ENCODE measurements at places on chromosomes 5 and 9. TPM values are rescaled to one million over a fixed set of nuclear protein-coding genes. Genes with fewer than 3 reads are reported as not detected.
A peak's percentile ranks its signal among the peaks of the same experiment; 100 is the strongest.

Gene RNF14
- 69.7 TPM for total RNA-seq

- H3K27me3 ChIP-seq: peaks cover 3% of the 10 kb centered on the region
- H3K4me1 ChIP-seq: no peaks in the 10 kb centered on the region
- H3K27ac ChIP-seq: no peak overlapping the region
- H3K36me3 ChIP-seq: no peaks in the 10 kb centered on the region
- H3K4me3 ChIP-seq: no peak overlapping the region
These were observed 60.3 kb downstream of the FOXD1 start for GRCh38 chr5:73388306-73388684.

- DNase-seq: no peak
- no peaks in the 10 kb centered on the region for H3K36me3 ChIP-seq
- no peak overlapping the region for H3K27ac ChIP-seq
- peaks cover 4% of the 10 kb centered on the region for H3K27me3 ChIP-seq
- no peak overlapping the region for H3K4me3 ChIP-seq
- H3K4me1 ChIP-seq: no peaks in the 10 kb centered on the region
These were observed 887 bp downstream of the GDA start for GRCh38 chr9:72150127-72150526.

- no peak for DNase-seq
- no peaks in the 10 kb centered on the region for H3K27me3 ChIP-seq
- no peaks in the 10 kb centered on the region for H3K36me3 ChIP-seq
- H3K4me1 ChIP-seq: no peaks in the 10 kb centered on the region
These were observed 172.0 kb downstream of the NNT start for GRCh38 chr5:43774881-43775399.

DNA sequence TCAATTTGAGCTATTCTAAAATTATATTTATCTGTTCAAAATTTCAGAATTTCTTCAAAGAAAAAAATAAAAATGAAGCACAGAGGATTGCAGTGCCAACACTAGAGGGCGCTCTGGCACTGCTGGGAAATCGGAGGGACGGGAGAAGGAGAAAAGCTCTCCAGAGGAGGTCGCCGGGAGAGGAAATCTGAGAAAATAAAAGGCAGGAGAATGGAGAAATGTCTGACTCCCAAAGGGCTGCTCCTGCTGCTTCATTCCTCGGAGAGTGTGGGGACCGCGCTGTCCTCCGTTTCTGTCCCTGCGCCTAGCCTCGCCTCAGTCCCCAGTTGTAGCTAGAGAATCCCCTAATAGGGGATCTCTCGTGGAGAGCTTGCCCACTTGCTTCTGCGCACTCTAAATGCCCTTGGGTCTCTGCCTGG lies 40.0 kb upstream of the ARSB start:
- no peaks in the 10 kb centered on the region for H3K4me1 ChIP-seq
- H3K27me3 ChIP-seq: no peaks in the 10 kb centered on the region
- no peaks in the 10 kb centered on the region for H3K36me3 ChIP-seq
- DNase-seq: peak; percentile 71
- no peak overlapping the region for H3K4me3 ChIP-seq

Gene SLC25A2
- not detected for total RNA-seq

Gene GCNT4
- 0.94 TPM for total RNA-seq

- H3K4me1 ChIP-seq: no peaks in the 10 kb centered on the region
- H3K27ac ChIP-seq: no peak overlapping the region
- DNase-seq: no peak
- H3K4me3 ChIP-seq: no peak overlapping the region
These were observed 21.6 kb downstream of the CATSPER3 start for GRCh38 chr5:134989266-134989830.

GRCh38 chr5:24742334-24742733 lies 97.6 kb upstream of the CDH10 start:
- DNase-seq: no peak
- H3K4me1 ChIP-seq: no peaks in the 10 kb centered on the region
- no peaks in the 10 kb centered on the region for H3K36me3 ChIP-seq
- no peaks in the 10 kb centered on the region for H3K27me3 ChIP-seq
- no peak overlapping the region for H3K4me3 ChIP-seq

DNA sequence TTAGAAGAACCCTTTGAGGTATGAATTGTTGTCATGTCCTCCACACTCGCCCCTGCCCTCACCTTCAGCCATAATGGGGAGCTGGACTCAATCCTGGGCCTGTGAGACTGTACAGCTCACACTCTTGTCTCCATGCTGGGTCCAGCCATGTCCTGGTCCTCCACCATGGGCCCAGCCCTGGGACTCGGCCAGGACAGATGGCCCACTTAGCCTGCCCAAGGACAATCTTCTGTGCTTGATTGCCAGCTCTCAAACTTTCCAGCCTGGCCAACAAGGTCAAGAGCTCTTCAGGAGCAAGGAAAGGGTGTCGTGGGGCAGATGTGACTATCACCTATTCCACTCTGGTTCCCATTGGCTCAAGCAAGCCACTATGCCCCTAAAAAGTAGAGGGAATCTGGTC lies 90.8 kb downstream of the HRH2 start:
- no peaks in the 10 kb centered on the region for H3K36me3 ChIP-seq
- DNase-seq: no peak
- no peak overlapping the region for H3K4me3 ChIP-seq

GRCh38 chr9:134319306-134320125 lies 6.7 kb upstream of the RXRA start:
- no peak overlapping the region for H3K4me3 ChIP-seq
- H3K27ac ChIP-seq: no peak overlapping the region
- no peak for DNase-seq
- no peaks in the 10 kb centered on the region for H3K36me3 ChIP-seq

DNA sequence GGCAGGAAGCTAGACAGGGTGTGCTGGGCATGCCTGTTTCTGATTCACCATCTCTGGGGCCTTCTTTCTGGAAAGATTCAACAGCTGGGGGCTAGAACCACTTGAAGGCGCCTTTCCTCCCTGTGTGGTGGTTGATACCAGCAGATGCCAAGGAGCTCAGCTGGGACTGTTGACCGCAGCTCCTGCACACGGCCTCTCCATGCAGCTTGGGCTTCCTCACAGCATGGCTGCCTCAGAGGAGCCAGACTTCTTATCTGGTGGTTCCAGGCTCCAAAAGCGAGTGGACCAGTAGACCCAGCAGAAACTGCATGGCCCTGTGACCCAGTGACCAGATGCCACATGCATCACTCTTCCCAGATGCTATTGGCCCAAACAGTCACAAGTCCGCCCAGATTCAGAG lies 74.7 kb upstream of the COL5A1 start:
- H3K4me3 ChIP-seq: no peak overlapping the region
- H3K27me3 ChIP-seq: no peaks in the 10 kb centered on the region
- DNase-seq: no peak
- no peak overlapping the region for H3K27ac ChIP-seq

DNA sequence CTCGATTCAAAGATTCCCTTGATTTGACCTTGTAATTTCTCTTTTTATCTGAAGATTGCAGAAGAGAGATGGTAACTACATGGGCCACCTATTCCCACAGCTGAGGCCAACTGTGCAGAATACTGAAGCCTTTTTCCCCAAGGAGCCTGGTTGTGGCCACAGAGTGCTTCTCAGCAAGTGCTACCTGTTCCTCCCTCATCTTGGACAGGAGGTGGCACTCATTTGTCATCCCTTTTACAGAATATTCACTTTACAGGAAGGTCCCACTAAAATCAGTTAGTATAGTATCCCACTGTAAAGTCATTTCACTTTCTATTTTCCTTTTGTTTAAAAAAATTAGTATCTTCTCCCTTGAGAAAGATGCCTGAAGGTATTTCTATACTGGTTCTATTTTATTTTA lies 346.4 kb downstream of the ARL15 start:
- no peaks in the 10 kb centered on the region for H3K27me3 ChIP-seq
- no peak overlapping the region for H3K4me3 ChIP-seq
- no peak for DNase-seq

DNA sequence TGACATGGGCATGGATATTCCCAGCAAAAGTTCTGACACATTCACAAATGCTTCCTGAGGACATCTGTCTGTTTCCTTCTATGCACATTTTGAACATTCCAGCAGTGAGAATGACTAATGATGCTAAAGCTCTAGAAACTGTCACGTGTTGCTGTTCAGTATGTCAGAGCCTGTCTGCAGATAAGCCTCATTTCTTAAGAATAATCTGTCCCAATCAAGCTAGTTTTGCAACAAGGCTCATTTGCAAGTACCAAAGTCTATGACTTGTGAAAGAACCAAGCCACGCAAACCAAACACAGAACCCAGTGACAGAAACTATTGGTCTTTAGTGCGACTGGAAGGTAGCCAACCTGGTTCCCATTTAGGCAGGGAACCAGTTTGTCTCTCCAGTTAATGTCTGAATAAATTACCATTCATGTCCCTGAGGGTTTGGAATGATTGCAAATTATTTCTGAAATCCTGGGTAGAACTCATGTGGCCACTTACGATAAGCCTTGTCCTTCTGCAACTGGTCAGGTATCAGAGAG lies 178.5 kb downstream of the C9orf152 start:
- H3K4me3 ChIP-seq: no peak overlapping the region
- no peaks in the 10 kb centered on the region for H3K36me3 ChIP-seq
- H3K4me1 ChIP-seq: peaks cover 19% of the 10 kb centered on the region
- H3K27ac ChIP-seq: no peak overlapping the region
- H3K27me3 ChIP-seq: no peaks in the 10 kb centered on the region

Gene CNTLN
- total RNA-seq: 13.0 TPM

GRCh38 chr5:159184858-159185381 lies 24.4 kb downstream of the RNF145 start:
- no peak overlapping the region for H3K4me3 ChIP-seq
- no peaks in the 10 kb centered on the region for H3K27me3 ChIP-seq
- peak overlapping the region; percentile 76 for H3K27ac ChIP-seq
- H3K4me1 ChIP-seq: peaks cover 60% of the 10 kb centered on the region
- no peaks in the 10 kb centered on the region for H3K36me3 ChIP-seq

Gene PCDHGA2
- total RNA-seq: 5.5 TPM

DNA sequence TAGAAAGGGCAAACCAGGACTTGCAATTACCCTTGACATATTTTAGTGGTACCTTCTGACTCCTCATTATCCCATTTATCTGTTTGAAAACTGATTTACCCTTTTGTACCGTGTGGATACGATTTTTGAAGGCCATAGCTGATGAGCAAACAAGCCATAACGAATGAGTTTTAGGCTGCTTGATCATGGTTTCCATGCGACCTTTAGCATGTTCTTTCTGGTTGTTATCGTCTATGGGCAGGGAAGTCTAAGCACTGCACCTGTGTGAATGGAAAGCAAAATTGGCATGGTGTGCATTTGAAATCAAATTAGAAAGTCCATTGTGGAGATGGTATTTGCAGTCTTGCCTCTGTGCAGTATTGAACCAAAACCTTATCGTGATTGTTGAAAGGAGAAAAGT lies 127.7 kb downstream of the TLE4 start:
- no peak overlapping the region for H3K27ac ChIP-seq
- no peaks in the 10 kb centered on the region for H3K36me3 ChIP-seq
- H3K4me1 ChIP-seq: peaks cover 4% of the 10 kb centered on the region
- DNase-seq: no peak
- H3K27me3 ChIP-seq: no peaks in the 10 kb centered on the region

DNA sequence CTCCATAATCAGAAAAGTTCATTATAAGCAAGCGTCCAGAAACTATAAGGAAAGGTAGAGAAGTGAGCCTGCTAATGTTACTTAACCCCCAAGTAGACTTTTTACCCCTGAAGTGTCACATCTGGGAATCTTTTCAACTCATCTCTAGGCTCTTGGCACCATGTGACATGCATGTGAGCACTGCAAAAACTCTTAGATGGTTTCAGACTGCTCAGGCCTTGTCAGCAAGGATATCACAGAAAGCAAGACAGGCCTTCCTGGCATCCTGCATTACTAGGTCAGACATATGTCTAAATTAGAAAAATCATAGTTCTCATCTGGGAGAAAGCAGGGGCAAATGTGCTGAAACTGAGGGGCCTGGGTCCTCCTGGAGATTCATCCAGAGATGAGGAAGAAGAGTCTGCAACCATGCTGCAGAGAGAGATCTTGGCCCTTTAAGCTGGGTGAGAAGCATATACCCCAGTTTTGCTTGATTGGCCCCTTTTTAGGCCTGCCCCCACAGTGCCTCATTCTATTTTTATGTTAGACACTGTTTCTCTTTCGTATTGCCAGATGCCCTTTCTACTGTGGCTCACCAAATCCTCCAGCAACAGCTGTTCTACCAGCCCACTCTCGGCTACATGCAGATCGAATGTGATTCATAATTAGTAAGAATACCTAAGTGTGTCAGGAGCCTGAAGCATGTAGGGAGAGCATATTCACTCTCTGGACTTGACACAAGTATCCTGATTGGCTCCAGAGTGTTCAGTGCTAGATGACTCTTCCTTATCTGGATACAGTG lies 19.0 kb downstream of the TMEM8B start:
- peaks cover 9% of the 10 kb centered on the region for H3K4me1 ChIP-seq
- H3K27me3 ChIP-seq: no peaks in the 10 kb centered on the region
- no peak overlapping the region for H3K27ac ChIP-seq
- no peak overlapping the region for H3K4me3 ChIP-seq

GRCh38 chr5:17898766-17899165 lies 264.5 kb downstream of the TAF11L14 start:
- no peaks in the 10 kb centered on the region for H3K36me3 ChIP-seq
- no peak overlapping the region for H3K27ac ChIP-seq
- H3K4me1 ChIP-seq: no peaks in the 10 kb centered on the region
- no peak for DNase-seq

Gene PRLR
- 0.20 TPM for total RNA-seq

Gene GALT
- total RNA-seq: 55.2 TPM

DNA sequence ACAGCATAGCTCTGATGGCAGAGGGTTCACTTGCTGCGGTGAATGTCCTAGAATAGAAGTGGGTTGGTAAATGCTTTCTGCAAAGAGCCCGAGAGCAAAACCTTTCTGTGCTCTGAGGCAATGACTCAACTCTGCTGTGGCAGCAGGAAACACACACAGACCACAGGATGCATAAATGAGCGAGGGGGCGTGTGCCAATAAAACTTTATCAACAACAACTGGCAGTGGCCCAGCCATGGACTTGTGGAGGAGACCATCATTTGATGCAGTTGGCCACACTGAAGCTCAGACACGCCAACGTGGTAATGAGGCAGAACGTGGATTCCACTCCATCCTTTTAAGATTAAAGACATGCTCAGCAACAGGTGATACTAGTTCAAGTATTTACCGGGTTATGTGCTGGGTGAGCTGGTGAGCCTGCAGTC lies 6.8 kb downstream of the MRPL36 start:
- no peaks in the 10 kb centered on the region for H3K4me1 ChIP-seq
- H3K27ac ChIP-seq: no peak overlapping the region
- DNase-seq: no peak
- no peaks in the 10 kb centered on the region for H3K27me3 ChIP-seq
- peaks cover 4% of the 10 kb centered on the region for H3K36me3 ChIP-seq

Gene FOXD4L5
- not detected for total RNA-seq

DNA sequence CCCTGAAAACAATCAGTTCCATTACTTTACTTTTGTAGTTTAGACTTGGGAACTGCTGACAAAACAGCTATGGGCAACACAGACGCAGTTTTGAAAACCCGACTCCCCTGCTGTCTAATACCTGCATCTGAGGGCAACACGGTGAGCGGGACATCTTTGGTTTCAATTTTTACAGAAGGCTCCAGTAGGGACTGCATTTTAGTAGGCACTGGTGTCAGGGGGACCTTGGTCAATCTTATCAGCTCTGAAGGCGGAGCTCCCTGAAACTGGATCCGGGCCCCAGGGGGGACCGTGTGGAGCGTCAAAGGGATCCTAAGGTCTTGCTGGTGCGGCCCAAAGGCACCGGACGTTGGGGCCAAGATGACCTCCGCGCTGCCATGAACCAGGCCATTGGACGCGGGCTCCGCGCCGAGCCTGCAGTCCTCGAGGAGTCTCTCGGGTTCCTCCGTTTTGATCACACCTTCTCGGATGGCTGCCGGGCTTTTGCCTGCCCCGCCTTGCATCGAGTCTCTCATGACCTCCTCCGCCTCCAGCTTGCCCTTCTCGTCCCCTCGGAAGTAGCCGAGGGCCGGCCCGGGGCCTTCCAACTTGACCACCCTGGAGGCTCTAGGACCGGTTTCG lies 1.1 kb downstream of the SOX30 start:
- DNase-seq: no peak
- H3K27me3 ChIP-seq: no peaks in the 10 kb centered on the region
- no peak overlapping the region for H3K4me3 ChIP-seq
- no peak overlapping the region for H3K27ac ChIP-seq

Gene CSF1R
- total RNA-seq: 9.1 TPM
